AG08396 (cell line): ENCODE measurements at places on chromosomes 12 and 14.
A peak's percentile ranks its signal among the peaks of the same experiment; 100 is the strongest.

- DNase-seq: peak; percentile 85
Observed at GRCh38 chr14:23361320-23361719, 3.7 kb downstream of the EFS start.

GRCh38 chr14:73753124-73753886 is 39.1 kb upstream of the PNMA1 start:
- DNase-seq: no peak

DNA sequence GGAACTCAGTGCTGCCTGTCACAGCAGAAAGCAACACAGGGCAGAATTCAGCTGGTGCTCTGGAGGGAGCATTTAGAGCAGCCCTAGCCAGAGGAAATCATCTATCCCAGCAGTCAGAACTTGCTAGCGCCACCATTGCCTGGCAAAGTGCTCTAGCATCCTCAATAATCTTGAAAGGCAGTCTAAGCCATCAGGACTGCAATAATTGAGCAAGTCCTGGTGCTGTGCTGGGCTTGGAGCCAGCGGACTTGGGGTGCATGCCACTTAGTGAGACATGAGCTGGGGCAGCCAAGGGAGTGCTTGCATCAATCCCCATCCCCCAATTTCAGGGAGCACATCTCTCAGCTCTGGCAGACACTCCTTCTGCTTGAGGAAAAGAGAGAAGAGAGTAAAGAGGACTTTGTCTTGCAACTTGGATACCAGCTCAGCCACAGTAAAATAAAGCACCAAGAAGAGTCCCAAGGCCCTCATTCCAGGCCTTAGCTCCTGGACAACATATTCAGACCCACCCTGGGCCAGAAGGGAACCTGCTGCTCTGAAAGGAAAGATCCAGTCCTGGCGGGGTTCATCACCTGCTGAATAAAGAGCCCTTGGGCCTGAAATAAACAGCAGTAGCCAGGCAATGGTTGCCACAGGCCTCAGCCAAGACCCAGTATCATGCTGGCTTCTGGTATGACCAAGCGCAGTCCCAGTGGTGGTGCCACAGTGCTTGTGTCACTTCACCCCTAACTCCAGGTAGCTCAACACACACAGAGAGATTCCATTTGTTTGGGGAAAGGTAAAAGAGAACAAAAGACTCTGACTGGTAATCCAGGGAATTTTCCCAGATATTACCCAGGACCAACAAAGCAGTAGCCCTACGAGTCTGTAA is 44.5 kb upstream of the ZDHHC17 start:
- DNase-seq: no peak

DNA sequence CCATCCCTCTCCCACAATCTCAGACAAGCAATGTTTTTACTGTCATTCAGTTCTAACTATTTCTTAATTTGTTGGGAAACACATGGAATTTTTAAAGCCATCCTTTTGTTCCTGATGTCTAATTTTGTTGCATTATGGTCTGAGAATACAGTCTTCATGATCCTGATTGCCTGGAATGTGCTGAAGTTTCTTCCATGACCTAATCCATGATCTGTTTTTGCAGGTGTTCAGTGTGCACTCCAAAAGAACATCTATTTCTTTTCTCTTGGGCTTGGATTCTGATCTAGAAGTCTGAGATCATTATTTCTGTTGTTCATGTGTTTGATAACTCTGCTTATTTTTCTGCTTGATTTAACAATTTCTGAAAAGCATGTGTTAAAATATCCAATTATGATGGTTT is 43.2 kb upstream of the PHC1 start:
- DNase-seq: no peak

DNA sequence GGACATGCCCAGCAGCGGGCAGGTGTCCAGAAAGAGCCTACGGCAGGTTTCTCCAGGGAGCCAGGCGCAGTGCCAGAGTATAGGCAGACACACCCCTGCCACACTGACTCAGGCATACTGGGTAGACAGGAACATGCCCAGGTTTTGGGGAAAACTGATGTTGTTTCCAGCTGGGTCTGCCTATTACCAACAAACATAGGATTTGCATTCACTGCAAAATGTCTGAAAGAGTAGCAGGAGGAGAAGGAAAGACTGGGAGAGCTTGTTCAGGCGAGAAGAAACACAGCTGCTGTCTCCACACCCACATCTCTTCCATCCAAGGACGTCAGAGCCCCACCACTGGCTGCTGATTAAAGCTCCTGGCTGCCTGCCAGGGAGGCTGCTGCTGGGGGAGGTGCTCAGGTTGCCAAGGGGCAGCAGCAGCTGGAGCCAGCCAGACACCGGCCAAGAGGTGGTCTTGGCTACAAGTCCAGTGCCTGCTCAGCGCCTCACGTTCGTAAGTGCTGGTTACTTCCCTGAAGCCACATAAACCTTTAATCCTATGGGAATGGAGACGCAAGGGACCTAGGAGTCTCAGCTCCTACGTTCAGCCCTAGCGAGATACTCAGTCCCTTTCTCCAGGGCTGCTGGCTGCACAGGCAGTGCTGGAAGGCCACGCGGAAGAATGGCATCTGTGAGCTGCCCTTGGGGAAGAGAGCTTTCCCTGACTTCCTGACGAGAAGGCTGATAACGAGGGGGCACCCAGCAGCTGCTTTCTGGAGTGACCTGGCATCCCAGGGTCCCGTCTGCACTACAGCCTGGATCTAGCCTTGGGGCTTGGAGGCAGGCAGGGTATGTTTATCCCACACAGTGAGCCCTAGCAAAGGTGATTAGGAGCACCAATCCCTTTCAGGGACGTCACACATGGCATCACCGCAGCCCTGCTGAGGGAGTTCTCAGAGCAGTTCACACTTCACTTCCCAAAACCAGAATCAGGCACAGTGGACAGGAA is 58.1 kb downstream of the PLEKHG3 start:
- peak; percentile 83 for DNase-seq

DNA sequence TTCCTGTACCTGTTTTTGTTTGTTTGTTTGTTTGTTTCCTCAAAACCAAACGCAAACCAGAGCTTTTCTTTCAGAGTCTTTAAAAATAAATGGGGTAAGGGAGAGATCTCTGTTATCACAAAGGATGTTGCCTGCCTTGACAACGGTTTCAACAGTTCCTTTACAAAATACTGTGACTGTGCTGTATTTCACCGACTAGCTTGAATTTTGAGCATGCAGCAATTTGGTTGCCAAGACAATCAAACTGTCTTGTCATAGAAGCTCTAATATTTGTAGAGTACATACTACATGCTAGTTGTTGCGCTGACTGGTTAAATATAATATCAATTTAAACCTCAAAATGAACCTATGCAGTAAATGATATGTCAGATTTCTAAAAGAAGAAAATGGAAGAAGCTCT is 22.4 kb upstream of the TCP11L2 start:
- no peak for DNase-seq

GRCh38 chr14:74563233-74563585 is 48.8 kb downstream of the LTBP2 start:
- no peak for DNase-seq
